Activated CD4-positive, alpha-beta T cell treated with anti-CD3 and anti-CD28 coated beads, Interleukin-2, amount 50 U/mL, for 16 hours (primary cell): ENCODE measurements at places on chromosomes 12 and 14.

- DNase-seq = no peak
Measured at GRCh38 chr14:68235011-68235410, 415.4 kb downstream of the RAD51B start.

DNA sequence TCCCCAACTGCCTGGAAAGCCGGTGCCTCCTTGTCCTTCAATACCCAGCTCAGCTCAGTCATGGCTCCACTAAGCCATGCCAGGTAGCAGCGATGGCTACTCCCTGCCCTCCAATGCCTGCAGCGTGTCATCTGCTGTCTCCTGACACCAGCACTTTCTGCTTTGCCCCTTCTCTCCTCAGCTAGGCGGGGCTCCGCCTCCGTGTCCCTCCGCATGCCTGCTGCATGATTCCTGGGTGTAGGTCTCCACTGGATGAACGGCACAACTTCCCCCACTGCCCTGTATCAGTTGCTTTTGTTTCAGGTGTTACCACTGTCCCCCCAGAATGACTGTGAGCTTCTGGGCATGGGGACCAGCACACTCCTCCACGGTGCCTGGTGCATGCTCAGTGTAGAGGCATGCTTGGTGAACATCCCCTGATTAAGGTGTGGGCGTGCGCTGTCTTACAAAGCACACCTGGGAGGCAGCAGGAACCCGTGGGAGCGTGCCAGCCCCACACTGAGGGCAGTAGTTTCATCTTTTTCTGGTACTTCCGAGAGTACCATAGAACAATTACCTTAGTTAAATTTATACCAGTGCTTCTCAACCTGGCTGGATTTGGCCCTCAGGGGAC lies 179.4 kb upstream of the PRMT8 start:
- DNase-seq = no peak

DNA sequence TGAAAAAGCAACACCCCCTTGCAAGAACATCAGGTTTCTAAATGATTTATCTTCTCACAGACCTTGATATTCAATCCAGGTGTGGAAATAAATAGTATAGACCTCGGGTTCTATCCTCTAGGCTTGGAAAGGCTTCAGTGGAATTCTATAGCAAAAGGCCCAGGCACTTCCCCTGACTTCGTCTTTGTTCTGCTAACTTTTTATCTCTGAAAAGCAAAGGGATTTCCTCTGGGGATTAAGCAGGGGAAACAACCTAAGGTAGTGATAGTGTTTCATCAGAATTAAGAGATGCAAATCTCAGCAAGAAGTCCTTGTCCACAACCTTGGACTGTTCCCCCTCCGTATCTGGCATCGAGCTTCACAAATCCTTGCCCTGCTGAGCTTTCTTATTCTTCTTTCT lies 59.5 kb upstream of the DUSP6 start:
- no peak for DNase-seq

DNA sequence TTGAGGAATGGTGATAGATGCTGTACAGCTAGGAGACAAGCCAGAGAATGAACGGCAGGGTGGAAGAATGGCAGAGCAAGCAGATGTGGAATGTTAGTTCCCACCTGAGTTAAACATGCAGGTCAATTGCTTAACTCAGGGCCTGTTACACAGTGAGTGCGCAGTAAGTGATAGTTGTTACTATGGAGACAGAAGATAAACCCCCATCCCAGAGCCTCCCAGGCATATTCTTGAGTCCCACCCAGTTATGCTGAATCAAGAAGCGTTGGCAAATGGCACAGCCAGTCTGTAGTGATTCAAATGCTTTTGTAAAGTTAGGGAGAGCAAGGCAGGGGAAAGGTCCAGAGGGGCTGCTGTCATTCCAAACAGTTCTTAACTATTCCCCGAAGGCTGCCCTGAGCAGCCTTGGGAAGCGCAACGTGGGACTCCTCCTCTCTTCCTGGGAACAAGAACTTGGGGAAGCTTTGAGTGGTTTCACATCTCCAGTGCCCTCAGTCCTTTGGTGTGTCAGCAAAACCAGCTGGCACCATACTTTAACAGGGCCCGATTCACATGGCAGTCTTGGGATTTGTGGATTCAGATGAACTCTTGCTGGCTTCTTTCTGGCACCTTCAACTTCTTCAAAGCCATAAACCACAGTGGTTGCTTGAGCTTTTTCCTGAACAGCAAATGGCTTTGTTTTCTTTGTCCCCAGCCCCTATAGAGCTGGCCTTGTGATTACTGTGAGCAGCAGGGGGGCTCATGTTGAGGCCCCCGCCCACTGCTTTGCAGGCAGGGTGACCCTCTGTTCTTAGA lies 66.4 kb downstream of the PPM1A start:
- DNase-seq = no peak

DNA sequence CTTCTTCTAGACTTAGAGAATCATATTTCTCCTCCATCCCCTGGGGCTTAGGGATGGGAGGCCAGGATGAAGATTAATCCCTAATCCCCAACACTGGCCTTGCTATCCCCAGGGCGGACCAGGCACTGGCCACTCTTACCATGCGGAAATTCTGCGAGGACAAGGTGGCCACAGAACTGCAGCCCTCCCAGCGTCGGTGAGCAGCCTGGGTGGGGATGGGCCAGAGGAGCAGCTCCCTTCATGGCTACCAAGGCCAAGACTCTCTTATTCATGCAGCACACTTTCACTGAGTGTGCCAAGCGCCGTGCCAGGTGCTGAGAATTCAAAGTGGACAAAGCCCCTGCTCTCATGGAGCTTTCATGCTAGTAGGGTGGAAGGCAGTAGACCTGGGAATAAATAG lies 7.0 kb downstream of the TNS2 start:
- no peak for DNase-seq

- peak; percentile 4 for DNase-seq
Measured at GRCh38 chr14:23183479-23183878, at the start of gene SLC7A8. TSS of gene SLC7A8 (minus strand) at chr14:23183660. CDS start at chr14:23182914, 746 bp downstream.

DNA sequence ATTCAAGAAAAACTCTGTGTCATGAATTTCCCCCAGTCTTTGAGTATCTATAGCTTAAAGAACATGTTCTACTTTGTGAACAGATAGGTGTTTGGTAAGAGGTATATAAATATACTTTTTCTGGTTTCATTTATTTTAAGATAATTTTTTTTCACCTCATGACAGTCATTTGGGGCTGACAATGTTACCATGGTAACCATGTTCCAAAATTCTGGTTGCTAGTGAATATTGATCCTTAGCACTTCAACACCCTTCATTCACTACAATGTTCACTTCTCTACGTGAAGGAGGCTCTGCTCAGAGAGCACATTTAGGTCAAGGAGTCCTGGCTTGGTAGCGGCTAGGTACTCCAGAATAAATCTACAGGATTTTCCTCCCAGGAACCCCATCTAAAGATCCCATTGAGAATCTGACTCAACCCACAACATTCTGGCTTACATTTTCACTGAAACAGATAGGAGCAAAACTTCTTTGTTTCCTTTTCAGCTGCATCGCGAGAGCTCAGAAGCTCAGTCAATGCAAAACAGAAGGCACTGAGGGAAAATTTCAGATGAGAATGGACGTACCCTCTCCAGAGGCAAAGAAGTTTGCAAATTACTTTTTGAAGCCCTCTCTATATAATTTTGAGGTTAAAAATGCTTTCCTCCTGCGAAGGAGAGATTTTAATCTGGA lies 93.6 kb downstream of the ARF6 start:
- DNase-seq = peak; percentile 39

DNA sequence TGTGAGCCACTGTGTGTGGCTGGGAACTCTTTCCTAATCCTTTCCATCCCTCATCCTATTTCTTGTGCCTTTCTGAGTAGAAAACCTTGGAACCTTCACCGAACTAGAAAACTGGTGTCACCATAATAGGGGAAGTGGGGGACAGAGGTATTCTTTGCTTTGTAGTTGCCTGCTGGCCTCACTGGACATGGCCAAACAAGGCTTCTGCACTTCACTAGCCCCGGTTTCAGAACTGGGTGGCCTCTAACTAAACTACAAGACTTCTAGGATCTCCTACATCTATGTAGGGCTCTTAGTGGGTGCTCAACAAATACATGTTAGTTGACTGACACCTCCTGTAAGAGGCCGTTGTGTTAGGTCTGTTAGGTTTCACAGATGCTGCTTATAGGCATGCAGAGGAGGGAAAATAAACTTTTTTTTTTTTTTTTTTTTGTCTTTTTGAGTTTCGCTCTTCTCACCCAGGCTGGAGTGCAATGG lies 597 bp upstream of the CIROP start:
- DNase-seq = no peak

GRCh38 chr12:69660164-69660863 lies 38.8 kb downstream of the BEST3 start:
- DNase-seq = no peak

- DNase-seq = no peak
Measured at GRCh38 chr12:25121110-25121509, 73.8 kb downstream of the DNAI7 start.

GRCh38 chr12:107484230-107484629 lies 201.4 kb upstream of the PWP1 start:
- no peak for DNase-seq

GRCh38 chr14:75315144-75315543 lies 36.5 kb downstream of the FOS start:
- DNase-seq = no peak

DNA sequence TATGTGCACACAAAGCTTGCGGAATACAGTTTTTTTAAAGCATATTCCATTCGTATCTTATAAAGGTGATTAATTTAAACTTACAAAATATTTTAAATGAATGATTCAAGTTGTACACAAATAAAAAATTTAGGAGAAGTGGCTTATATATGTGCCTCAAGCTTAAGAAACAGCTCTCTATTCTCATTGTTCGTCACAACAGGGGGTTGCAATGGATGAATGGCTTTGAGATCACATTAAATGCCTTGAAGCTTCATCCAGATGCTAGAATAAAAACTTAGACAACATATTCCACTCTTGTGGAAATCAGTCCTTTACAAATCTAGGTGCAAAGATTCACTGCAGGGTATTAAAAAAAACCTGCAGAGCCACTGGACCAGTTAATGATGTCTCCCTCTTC lies 303.9 kb upstream of the LRFN5 start:
- DNase-seq = no peak

GRCh38 chr14:61510736-61511557 lies 184.4 kb upstream of the HIF1A start:
- no peak for DNase-seq

DNA sequence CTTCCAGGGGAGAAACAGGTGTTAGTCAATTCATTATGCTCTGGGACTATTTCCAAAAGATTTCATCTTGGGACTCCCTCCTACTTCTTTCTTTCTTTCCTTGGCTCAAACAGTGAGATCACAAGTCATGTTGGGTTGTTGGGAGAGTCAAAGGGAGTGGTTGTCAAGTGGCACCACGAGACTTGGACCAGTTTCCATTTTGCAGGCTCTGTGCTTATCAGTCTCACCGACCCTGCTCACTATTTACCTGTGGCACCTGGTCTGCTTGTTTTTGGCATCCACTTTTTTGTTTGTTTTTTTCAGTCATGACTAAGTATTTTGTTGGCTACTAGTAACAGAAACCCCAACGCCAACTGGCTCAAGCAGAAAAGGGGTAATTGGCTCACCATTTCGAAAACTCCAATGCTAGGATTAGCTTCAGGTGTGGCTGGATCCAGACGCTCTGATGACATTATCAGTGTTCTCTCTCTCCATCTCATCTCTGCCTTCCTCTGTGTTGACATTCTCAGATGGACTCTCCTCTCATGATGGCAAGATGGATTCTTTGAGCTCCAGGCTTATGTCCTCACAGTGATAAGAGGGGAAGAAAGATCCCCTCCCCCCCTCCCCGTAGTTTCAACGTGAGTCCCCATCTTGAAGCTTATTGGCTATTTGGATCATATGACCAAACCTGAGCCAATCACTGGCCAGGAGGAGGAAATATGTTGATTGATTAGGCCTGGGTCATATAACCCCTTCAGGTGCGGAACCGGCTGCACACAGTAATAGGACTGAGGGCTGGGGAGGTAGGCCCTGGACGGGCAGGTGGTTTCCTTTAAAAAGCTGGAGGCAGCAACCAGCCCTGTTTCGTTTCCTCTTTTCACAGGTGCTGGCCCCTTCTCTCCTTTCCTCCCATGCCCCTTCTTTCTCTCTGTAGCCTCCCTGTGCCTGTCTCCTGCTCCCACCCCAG lies 84.2 kb downstream of the AACS start:
- no peak for DNase-seq

- peak; percentile 64 for DNase-seq
Measured at GRCh38 chr12:50055831-50056638, 1.4 kb upstream of the ASIC1 start.

- peak; percentile 70 for DNase-seq
Measured at GRCh38 chr12:5034603-5035002, 9.1 kb upstream of the KCNA5 start.

DNA sequence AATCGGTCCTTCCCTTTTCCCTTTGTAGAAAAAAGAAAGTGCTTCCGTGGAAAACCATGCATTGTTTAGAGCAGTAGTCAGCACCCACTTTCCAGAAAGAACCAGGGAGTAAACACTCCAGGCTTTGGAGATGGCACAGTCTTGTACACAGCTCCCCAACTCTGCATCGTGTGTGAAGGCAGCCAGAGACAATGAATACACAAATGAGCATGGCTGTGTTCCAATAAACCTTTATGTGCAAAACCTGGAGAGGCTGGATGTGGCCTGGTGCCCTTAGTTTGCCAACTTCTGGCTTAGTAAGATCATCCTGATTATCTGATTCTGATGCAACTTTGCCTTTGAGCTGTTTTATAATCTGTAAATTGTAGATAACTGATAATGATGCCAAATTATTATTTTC lies 463.4 kb upstream of the TMEM132C start:
- DNase-seq = no peak

- DNase-seq = no peak
Measured at GRCh38 chr14:40269436-40269835, 837.2 kb upstream of the FBXO33 start.

GRCh38 chr12:25009496-25010092 lies 60.7 kb upstream of the BCAT1 start:
- DNase-seq = no peak

DNA sequence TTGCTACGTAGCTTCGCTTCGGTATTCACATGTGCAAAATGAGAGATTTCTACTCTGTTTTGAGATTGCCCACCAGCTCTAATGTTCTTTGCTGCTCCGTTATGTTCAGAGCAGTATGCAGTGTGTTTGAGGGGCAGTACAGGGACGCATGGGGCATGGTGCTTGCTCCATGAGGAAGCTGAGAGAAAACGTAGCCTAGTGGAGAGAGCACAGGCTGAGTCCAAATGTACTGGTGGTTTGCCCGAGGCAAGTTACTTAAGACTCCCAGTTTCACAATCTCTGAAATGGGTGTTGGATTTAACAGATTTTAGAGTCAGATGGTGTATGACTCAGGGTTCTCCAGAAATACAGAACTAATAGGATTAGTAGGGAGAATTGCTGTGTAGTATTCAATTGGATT lies 310.5 kb downstream of the ETNK1 start:
- DNase-seq = no peak

DNA sequence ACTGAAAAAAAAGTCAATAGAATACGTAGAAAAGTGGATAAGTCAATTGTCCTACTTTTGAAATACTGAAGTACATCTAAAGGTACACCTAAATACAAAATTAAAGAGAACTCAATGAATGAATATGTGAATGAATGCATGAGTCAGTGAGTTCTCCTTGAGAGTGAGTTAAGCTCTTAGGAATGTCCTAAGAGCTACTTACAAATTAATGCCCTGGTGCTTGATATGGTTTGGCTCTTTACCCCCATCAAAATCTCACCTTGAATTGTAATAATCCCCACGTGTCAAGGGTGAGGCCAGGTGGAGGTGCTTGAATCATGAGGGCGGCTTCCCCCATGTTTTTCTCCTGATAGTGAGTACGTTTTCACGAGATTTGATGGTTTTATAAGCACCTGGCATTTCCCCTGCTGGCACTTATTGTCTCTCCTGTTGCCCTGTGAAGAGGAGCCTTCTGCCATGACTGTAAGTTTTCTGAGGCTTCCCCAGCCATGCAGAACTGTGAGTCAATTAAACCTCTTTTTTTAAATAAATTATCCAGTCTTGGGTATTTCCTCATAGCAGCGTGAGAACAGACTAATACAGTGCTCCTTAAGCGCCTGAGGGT lies 192.2 kb upstream of the ARHGAP5 start:
- DNase-seq = no peak
